ENCODE measurements at places on chromosomes 2 and 18.

DNA sequence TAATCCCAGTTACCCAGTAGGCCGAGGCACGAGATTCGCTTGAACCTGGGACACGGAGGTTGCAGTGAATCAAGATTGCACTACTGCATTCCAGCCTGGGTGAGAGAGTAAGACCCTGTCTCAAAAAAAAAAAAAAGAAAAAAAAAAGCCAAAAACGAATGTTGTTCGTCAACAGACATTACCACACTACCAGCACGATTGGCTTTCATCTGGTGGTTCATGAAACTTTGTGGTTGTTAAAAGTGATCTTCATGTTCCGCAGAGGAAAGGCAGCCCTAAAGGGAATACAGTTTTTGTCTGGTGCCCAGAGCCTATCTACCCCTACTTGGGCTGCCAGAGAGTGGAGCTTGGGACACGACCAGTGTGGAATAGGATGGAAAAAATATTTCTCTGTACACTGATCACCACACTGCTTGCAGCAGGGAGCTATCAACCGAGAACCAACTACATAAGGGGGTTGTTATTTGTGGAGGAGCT lies 13.6 kb upstream of the CXCR4 start:
- no peak for DNase-seq

- no peak for DNase-seq
Measured at GRCh38 chr2:224405412-224405811, 3.5 kb upstream of the FAM124B start.

- peak; percentile 88 for DNase-seq
Measured at GRCh38 chr2:30422444-30423040, 24.5 kb upstream of the LCLAT1 start.

- DNase-seq, result no peak
Measured at GRCh38 chr18:25895518-25895917, 194.9 kb downstream of the SS18 start.

Data from stimulated activated naive CD4-positive, alpha-beta T cell treated with Interleukin-2 at 50 U/mL for 16 hours (primary cell).